ENCODE measurements at places on chromosomes 7 and 10.

GRCh38 chr7:82511542-82511941 is 68.0 kb upstream of the CACNA2D1 start:
- no peak for DNase-seq

GRCh38 chr10:31554556-31554955 is 235.5 kb downstream of the ZEB1 start:
- peak; percentile 93 for DNase-seq

- DNase-seq, result peak; percentile 1
These were observed 513 bp downstream of the TMEM178B start for GRCh38 chr7:141074162-141074991.

- peak; percentile 92 for DNase-seq
These were observed 23.2 kb downstream of the CREB3L2 start for GRCh38 chr7:137978464-137979237.

DNA sequence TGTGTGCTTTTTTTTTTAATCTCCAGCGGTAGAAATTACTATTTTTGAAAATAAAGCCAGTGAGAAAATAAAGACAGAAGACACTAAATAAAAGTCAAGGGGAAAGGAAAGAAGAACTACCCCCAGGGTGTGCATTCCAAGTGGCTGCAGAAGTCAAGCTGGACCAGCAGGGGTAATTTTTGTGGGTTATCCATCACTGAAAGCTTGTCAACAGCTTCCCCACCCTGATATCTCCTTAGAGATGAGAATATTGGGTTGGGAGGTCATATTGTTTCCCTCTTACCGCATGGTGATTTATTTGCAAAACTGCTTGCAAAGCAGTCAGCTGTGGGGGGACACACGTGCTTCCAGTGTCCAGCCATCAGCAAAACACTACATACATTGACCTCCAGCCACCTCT is 46.4 kb downstream of the FAM107B start:
- no peak for DNase-seq

DNA sequence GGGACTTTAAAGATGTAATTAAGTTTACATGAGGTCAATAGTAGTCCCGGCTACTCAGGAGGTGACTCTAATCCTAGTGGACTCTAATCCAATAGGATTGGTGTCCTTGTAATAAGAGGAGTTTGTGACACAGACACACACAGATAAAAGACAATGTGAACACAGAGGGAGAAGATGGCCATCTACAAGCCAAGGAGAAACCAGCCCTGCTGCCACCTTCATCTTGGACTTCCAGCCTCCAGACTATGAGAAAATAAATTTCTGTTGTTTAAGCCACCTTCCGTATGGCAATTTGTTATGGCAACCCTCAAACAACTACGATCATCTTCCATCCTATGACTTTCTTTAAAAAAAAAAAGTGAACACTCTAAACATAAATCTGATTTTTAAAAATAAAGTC is 116.3 kb downstream of the ALOX5 start:
- no peak for DNase-seq

DNA sequence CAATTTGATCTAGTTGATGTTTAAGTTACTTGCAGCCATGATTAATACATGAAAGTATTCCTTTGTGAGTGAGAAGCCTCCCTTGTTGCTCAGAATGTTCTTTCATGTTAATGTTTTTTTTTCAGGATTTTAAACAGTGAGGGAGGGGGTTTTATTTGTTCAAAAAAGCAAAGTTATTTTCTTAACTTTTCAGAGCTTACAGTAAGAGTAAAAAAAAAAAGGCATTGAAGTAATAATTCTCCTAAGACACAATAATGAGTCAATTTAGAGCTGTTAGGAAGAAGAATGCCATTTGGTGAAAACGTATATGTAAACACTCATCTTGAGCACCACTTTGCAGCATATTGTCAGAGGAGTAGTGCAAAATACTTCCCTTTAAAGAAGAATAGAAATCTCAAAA is 105.8 kb downstream of the SEMA3A start:
- DNase-seq, result no peak

GRCh38 chr7:20302891-20303290 is 27.8 kb upstream of the ITGB8 start:
- no peak for DNase-seq

DNA sequence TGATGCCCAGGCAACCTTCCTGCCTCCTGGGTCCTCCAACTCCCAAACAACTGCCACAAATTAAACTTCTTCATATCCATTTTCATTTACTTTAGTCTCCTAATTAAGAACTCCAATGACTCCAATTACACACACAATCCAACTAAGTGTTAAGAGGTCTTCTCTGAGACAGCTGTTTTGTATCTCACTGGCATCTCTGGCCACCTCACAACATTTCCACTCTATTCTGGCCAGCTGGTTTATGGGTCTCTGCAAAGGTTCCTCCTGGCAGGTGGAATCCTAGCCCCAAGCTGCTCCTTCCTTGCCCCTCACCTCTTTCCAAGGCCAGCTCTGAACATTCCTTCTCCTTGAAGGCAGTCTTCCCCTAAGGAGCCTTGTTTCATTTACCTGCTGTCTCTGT is 123.1 kb upstream of the HPS1 start:
- DNase-seq, result no peak

GRCh38 chr10:34962866-34963265 is 127.3 kb downstream of the CUL2 start:
- DNase-seq, result peak; percentile 25

GRCh38 chr10:31939797-31940708 is 11.4 kb upstream of the ARHGAP12 start:
- DNase-seq, result peak; percentile 43

DNA sequence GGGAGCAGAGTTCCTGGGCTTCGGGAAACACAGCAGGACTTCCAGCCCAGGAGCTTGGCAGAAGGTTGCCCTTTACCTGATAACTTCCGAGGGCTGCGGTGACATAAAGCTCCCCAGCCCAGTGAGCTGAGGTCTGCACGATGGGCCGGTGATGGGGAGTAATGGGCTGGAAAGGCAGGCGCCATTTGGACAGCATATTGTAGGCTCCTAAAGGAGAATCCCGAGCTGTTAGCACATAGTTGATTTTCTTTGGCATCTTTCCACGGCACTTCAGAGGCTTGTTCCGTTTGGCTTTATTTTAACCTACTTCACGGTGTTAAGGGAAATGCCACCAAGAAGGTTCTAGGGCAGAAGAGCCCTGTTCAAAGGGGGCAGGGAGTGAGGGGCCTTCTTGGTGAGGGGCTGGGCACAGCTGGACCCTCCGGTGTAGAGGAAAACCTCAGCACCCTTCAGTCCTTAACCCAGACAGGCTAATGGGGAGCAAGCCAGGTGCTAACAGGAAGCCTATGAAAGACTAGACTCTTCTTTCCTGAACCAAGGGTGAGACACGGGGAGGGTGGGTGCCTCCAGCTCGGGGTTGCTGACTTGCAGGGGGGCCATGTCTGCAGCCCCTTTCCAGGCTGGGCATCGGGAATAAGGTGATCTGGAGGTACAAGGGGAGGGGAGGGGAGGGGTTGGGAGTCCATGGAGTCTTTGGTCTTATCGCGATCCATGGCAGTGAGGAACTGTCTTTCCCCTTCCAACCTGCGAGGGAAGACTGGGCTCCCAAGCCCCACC is 347.7 kb downstream of the GLRX3 start:
- DNase-seq, result no peak

- no peak for DNase-seq
These were observed 1.5 kb downstream of the GIGYF1 start for GRCh38 chr7:100692578-100692961.

GRCh38 chr7:2269991-2270460 is 28.0 kb downstream of the NUDT1 start:
- DNase-seq, result peak; percentile 26

DNA sequence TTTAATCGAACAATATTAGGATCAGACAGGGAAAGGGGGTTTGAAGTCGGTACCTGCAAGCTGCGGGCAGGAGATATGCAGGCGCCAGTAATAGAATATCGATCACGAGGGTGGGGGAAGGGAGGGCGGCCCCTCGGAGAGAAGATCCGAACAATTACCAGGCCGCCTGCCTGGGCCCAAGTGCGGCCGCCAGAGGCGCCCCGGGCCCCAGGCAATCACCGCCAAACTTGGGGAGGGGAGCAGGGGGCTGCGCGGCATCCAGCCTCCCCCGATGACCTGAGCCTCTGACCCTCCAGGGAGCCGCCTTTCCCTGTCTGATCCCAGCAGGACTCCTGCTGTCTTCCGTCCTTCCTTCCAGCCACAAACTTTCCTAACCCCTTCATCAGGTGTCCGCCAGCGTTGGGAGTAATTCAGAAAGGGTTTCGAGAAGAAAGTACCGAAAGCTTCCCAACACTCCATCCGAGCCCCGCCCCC is 1.1 kb downstream of the NKX1-2 start:
- DNase-seq, result no peak

- DNase-seq, result no peak
These were observed 8.4 kb downstream of the EPDR1 start for GRCh38 chr7:37928878-37929277.

- DNase-seq, result peak; percentile 94
These were observed 14.5 kb downstream of the LIMK1 start for GRCh38 chr7:74097937-74098614.

GRCh38 chr7:6385909-6386560 is 61.7 kb downstream of the DAGLB start:
- no peak for DNase-seq
